RCC 7860 (cell line): ENCODE measurements at places on chromosomes 7 and 10.

GRCh38 chr7:68176974-68177373 lies 1180.3 kb downstream of the TYW1 start:
- DNase-seq = peak; percentile 72

DNA sequence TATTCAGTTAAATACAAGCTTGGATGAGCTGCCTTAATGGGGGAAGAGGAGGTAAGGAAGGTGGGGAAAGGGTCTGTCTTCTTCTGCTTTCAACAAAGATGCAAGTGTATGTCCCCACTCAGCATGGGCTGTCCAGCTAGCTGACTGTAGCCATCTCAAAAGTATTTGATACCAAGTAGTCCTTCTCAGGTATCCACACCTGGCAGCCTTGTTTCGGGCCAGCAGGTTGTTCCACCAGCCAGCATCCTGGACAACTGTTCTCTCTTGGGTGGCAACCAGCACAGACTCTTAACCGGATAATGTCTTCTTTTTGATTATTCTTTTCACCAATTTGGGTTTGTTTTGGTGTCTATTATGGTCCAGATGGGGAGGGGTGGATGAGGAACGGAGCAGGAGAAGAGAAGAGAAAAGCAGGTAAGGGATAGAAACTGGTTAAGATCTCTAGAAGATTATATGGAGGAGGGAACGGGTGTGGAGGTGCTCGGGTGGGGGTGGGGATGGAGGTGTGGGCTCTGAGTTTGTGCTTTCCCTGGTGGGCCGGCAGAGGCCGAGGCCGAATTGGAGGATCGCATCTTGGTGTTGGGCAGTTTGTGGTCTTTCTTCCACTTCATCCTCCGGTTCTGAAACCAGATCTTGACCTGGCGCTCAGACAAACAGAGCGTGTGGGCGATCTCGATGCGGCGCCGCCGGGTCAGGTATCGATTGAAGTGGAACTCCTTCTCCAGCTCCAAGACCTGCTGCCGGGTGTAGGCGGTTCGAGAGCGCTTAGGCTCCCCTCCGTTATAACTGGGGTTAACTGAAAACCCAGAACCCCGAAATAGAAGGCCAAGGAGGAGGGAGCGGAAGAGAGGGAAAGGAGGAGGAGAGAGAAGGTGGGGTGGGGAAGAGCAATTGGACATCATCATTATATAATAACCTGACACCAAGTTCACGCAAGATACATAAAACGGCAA lies 1.5 kb downstream of the HOXA4 start:
- peak; percentile 39 for DNase-seq

DNA sequence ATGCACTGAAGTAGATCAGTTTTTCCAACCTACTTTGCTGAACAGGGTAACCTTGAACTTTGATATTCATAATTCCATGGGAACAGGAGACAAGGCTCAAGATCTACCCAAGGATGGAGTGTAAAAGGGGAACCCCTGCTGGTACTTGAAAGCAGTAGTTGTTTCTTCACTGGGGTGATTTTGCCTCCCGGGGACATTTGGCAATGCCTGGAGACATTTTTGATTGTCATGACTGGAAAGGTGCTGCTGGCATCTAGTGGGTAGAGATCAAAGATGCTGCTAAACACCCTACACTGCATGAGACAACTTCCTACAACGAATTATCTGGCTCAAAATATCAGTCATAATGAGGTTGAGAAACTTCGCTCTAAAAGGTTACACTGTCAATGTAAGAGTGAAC lies 214.8 kb upstream of the CTBP2 start:
- peak; percentile 14 for DNase-seq

- no peak for DNase-seq
These were observed 24.7 kb downstream of the MRPS24 start for GRCh38 chr7:43844662-43845061.

- DNase-seq = no peak
These were observed at the start of gene TUBAL3 for GRCh38 chr10:5404208-5405041. Gene TUBAL3, minus strand, starts transcription at chr10:5404828. Its CDS starts 36 bp downstream, at chr10:5404792.

DNA sequence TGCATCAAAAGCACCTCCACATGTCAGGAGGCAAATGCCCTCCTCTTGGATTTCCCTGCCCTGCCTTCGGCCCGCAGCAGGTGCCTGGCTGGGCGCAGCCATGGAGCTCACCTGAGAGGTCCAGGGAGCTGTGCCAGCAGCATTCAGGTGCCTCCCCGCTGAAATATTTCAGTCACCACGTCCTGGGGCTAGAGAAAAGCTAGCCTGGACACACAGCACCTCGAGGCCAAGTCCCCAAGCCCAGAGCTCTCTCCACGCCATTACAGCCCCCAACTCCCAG lies 102.7 kb downstream of the MAD1L1 start:
- no peak for DNase-seq

- no peak for DNase-seq
These were observed 271.3 kb downstream of the TYW1 start for GRCh38 chr7:67267914-67268313.
